Effector memory CD4-positive, alpha-beta T cell (primary cell): ENCODE measurements at places on chromosomes 7 and 10.

DNA sequence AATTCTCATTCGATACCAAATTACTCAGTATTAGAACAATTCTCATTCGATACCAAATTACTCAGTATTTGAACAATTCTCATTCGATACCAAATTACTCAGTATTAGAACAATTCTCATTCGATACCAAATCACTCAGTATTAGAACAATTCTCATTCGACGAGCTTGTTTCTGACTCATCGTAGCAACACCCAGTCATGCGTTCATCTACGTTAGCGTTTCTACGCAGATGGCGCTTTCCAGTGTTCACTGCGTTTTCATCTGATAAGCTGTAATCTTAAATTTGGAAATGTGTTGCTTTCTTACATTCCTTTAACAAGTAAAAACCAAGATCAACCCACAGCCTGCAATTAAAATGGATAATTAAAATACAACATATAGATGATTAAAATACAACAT is 276.3 kb downstream of the ZMYND11 start:
- no peak for DNase-seq

GRCh38 chr7:12786494-12786893 is 99.1 kb downstream of the ARL4A start:
- DNase-seq = no peak

- DNase-seq = no peak
Measured at GRCh38 chr10:116098411-116099022, 174.5 kb downstream of the GFRA1 start.

DNA sequence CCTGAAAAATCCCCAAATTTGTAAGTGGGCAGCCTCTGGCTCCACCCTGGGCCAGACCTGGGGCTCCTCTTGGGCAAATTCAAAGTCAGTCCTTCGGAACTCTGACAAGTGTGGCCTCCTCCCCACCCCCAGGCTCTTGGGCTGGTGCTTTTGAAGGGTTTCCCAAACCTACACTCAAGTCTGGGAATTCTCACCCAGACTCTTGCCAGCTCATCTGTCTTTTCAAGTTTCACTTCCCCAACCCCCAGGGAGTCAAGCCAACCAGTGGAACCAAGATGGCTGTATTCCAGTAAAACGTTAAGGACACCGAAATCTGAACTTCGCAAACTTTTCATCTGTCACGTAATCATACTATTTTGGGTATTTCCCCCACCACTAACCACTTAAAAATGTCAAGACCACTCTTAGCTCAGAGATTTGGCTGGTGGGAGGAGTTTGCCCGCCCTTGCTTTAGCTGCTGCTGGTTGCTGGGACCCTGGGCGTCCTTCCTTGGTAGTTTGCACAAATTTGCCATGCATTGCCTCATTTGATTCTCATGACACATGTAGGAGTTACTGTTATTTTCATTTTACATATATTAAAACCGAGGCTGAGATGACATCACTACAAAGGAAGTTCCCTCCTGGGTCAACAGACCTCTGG is 1.7 kb upstream of the MYO1G start:
- peak; percentile 65 for DNase-seq

- DNase-seq = no peak
Measured at GRCh38 chr7:44072364-44073231, 7.2 kb upstream of the PGAM2 start.

DNA sequence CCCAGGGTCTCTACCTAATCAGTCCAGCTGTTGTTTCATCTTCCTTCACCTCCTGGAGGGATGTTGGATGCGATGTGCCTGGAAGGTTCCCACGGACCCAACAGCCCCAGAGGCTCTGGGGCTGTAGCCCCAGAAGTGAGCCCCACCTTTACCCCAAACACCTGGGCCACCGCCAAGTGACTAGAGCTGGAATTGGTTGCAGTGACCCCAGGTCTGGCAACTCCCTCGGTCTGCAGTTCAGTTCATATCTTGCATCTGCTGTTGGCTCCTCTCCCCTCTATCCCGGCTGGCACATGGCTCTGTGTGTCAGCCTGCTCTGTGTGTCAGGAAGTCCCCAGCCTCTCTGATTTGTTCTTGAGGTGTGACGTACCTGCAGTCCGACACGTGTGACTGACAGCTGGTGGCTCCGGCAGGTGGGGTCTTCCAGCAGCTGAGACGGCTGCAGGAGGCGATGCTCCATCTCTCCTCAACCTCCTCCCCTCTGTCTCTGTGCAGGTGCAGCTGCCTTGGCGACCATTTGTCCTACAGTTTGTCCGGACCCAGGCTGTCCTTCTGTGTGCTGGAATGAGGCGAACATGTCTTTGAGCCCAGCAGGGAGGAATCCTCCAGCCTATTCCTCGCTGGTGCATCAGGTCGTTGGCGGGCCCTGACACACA is 38.6 kb downstream of the ELFN1 start:
- DNase-seq = no peak

DNA sequence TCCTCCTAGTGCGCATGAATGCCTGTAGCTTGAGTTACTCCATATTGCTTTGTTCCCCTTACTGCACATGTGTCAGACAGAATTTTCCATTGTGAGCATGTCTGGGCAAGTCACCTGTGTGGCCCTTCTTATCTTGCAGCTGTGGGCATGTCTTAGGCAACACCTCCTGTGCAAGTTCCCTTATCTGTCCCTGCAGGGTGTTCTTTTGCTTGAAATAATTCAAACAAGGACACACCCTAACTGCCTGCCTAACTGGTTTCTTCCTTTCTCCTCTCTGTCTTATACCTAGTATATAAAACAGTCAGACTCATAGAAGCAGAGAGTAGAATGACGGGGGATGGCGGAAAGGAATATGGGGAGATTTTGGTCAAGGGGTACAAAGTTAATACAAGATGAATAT is 421.1 kb upstream of the SORCS1 start:
- no peak for DNase-seq

GRCh38 chr10:71435571-71436267 is 39.0 kb downstream of the CDH23 start:
- DNase-seq = no peak

GRCh38 chr10:88253622-88254021 is 329.5 kb downstream of the RNLS start:
- no peak for DNase-seq

DNA sequence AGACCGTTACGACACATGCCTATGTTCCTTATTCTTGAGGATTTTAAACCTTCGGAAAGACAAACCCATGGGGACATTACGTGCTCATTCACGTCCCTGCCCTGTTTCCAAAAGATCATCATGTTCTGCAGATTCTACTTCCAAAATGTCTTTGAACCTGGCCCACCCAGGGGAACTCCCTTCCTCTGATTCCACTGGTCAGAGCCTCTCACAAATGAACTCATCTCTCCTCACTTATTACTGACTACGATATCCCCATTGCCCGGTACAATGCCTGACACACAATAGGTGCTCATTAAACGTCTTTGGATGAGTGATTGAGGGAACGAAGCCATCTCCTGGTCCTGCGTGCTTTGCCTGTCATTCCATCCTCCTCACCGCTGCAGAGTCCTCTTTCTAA is 168.3 kb upstream of the RNF32 start:
- no peak for DNase-seq

- DNase-seq = no peak
Measured at GRCh38 chr7:137094-137891, 55.1 kb upstream of the FAM20C start.

DNA sequence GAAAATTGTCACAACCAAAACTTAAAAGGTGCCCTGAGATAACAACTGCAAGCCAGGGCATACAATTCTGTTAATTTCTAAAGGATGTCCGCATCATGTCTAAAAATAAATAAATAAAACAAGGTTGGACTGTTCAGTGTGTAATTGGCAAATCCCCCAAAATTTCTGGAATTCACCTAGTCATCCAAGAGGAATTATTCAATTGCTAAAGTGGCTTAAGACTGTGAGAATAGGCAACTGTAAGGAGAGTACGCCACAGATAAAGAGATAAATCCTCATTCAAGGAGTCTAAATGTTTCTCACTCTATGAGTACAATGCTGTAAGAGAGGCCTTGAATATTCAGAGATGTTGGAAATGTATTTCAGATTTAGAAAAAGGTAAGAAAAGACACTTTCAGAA is 37.2 kb downstream of the PIK3AP1 start:
- no peak for DNase-seq

GRCh38 chr7:69476416-69476815 is 121.9 kb upstream of the AUTS2 start:
- DNase-seq = no peak

GRCh38 chr10:93841961-93842360 is 51.8 kb upstream of the SLC35G1 start:
- no peak for DNase-seq

- DNase-seq = no peak
Measured at GRCh38 chr10:105096316-105096715, 455.2 kb downstream of the SORCS3 start.

DNA sequence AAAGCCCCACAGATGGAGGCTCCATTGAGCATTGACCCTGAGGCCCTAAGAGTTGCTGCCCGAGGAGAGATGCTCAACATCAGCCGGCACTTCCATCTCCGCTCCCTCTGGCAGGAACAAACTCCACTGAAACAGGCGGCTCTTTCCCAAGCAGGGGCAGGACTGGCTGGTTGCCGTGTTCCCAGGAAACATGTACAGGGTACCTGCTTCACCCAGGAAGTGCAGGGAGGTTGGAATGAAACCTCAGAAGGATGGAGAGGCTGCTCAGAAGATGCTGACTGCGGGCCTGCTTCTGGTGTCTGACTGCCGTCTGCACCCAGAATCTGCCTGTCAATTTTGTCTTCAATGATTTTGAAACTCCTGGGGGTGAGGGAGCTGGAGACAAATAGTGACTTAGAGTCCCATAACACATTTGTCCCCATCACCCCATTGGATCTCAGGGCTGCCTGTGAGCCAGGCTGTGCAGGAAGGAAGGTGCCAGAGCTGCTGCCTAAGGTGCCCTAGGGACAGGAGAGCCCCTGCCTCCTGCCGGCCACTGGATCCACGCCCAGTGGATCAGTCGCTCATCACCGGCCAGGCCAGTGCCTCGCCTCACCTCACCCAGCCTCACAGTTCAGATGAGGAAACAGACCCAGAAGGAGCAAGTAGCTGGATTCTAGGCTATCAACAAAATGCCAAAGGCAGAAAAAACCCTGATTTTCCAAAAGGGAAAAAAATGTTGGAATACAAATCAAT is 237.3 kb downstream of the PTPRN2 start:
- DNase-seq = no peak

DNA sequence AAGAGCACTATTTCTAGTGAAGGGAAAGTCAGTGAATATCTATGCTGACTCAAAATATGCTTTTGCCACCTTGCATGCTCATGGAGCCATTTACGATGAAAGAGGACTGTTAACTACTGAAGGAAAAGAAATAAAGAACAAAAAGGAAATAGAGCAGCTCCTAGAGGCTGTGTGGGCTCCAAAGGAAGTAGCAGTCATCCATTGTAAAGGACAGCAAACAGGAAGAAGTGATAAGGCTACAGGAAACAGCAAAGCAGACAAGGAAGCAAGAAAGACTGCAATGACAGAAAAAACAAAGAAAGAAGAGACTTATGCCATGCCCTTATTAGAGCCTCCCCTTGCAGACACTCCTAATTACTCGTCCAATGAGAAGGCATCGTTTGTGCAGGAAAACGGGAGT is 12.0 kb upstream of the ZNF33B start:
- DNase-seq = no peak
